ENCODE measurements at places on chromosomes 3 and 15.
A peak's percentile ranks its signal among the peaks of the same experiment; 100 is the strongest.

GRCh38 chr15:92112711-92113110 is 259.2 kb downstream of the SLCO3A1 start:
- DNase-seq, result no peak

DNA sequence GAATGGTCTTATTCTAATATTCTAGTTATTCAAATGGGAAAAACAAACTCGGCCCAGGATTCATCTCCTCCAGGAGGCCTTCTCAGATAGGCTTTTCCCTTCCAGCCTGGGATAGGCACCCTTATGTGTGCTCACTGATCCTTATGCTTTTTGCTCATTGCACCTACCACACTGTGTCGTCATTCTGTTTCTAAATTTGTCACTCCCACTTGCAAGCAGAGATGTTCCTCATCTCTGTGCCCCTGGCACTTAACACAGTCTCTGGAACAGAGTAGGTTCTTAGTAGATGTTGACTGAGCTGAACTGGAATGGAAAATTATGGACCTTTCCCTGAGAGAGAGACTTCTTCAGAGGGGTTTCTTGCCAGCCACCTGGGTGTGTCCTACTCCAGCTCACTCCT is 18.7 kb upstream of the SPG11 start:
- DNase-seq, result no peak

DNA sequence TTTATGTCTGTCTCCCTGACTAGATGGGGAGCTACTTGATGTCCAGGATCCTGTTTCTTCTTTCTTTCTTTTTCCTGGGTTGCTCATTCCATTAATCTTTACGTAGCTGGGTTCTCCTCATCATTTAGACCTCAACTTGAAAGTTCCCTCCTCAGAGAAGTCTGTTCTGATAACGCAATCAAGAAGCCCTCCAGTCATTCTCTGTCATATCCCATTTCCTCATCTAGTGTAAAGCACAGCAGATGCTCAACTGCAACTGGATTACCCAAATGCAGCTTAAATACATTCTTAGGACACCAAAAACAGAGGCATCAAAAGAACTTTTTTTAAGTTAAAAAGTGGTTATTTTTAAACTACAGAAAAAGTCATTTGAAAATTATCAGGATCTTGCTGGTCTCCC is 51.7 kb upstream of the ST3GAL6 start:
- no peak for DNase-seq

DNA sequence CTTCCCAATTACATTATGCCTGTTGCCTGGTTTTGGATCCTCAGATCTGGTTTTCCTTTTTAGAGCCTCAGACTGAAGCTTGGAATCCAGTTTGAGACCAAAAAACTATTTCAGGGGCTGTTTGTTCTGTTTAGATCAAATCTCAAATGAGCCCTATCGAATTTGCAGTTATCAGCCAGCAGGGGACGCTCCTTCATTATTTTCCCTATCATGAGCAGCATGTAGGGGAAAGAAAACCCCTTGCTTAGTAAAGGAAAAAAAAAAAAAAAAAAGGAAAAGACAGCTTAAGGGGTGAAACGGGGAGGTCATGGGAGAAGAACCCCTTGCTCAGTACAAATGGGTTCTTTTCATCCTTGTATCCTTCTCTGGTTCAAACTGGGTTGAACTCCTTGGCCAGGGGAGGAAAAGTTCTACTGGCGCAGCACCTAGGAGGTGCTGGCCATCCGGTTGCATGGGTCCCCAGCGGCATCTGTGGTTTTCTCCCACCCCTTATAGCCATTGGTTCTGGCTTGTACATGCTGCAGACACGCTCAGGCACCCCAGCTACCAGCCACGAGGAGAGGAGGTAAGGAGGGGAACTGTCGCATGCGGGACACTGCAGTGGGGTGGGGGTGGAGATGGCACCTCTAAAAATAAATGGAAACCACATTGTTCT is 1375.1 kb upstream of the ALCAM start:
- no peak for DNase-seq

DNA sequence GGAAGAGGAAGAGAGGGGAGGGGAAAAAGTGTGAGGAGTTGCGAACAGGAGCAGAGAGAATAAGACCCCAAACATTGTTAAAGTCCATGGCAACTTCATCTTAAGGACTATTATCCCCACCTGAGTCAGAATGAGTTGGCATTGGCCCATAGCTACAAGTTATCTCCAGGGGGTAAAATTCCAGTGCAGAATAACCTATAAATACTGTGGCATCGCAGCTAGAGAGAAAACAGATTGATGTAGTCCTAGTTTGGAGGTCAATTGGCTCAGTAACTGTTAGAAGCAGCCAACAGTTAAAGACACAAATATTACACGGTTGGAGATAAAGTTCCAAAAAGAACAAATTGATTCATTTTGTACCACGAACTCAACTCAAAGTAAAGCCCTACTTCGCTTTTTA is 313.9 kb upstream of the CCDC54 start:
- DNase-seq, result no peak

GRCh38 chr3:64008487-64009351 is 14.6 kb downstream of the PSMD6 start:
- DNase-seq, result no peak

GRCh38 chr15:73273181-73274002 is 95.4 kb downstream of the HCN4 start:
- DNase-seq, result peak; percentile 37

Measured in substantia nigra (tissue), 51 donors.